ENCODE measurements at places on chromosomes 3 and 15. TPM values are rescaled to one million over a fixed set of nuclear protein-coding genes. Genes with fewer than 3 reads are reported as not detected.

DNA sequence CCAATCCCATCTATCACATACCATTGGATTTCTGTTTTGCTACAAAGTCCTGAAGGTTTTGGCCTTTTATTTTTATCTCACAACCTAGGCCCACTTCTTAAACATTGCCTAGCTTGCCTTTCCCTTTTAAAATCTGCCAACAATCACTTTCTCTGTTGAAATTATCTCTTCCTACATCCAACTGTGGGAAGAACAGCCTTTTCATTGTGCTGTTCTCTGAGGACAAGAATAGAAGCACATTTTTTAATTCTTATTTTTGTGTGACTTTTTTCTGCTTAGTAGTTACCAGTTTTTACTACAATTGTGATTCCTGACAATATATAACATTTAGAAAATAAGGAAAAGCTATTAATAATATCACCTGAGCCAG is 159.2 kb downstream of the CNTN6 start:
- H3K27me3 ChIP-seq = no peaks in the 10 kb centered on the region
- H3K4me3 ChIP-seq = no peak overlapping the region
- H3K27ac ChIP-seq = no peak overlapping the region
- DNase-seq = no peak

GRCh38 chr15:25175033-25175788 is 220.4 kb downstream of the SNRPN start:
- H3K36me3 ChIP-seq = no peaks in the 10 kb centered on the region
- DNase-seq = peak; percentile 57
- H3K4me1 ChIP-seq = no peaks in the 10 kb centered on the region
- H3K27me3 ChIP-seq = no peaks in the 10 kb centered on the region

DNA sequence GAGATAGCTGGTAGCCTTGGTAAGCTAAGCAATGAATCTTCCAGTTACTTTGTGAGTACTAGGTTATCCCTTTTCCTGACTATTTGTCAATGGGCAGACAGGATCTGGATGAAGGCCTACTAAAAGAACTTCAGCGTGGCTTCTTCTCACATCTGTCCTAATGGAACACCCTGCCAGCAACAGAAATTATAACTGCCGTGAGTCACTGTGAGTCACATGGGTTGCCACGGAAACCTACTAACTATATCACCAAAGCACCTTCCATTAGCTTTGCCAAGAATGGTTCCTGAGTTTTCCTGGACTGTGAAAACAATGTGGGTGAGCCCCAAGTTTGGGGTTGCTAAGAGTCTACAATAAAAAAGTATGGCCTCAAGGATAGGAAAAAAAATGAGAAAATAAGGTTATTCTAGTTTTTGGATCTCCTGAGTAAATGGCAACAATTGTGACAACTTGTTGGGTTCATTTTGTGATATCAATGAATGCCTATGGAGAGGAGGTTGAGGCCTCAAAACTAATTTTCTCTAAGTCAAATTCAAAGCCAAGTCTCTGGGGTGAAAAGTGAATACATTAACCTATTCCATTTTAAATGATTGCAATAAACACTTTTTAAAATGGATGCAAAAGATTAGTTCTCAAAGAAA is 195.1 kb upstream of the ICE2 start:
- no peaks in the 10 kb centered on the region for H3K27me3 ChIP-seq
- no peaks in the 10 kb centered on the region for H3K36me3 ChIP-seq
- no peak for DNase-seq
- peak overlapping the region; percentile 55 for H3K27ac ChIP-seq
- H3K4me1 ChIP-seq = peaks cover 18% of the 10 kb centered on the region

DNA sequence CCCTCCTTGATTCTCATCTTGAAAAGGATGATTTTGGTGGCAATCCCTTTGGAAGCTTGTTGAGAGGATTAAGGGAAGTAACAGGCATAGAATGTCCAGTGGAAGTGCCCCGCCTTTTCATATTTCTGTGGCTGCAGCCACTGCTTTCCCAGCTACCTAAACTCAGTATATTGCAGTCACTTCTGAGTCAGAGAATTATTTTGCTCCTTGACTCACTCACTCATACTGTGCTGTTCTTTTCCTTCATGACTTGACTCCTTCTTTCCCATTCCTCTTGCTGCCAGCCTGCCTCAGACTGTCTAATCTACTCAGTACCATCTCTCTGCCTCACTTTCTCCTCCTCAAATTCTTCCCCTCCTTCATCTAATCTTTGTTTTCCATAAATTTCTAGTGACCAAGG is 26.5 kb upstream of the POLR2M start:
- DNase-seq = no peak
- peaks cover 64% of the 10 kb centered on the region for H3K4me1 ChIP-seq
- H3K27ac ChIP-seq = no peak overlapping the region
- H3K36me3 ChIP-seq = peaks cover 4% of the 10 kb centered on the region

The ATP10A gene
- total RNA-seq = 25.7 TPM

The ABHD17C gene
- 7.1 TPM for total RNA-seq

- DNase-seq = no peak
- peak overlapping the region; percentile 63 for H3K27ac ChIP-seq
- no peaks in the 10 kb centered on the region for H3K36me3 ChIP-seq
- no peaks in the 10 kb centered on the region for H3K27me3 ChIP-seq
- no peak overlapping the region for H3K4me3 ChIP-seq
- H3K4me1 ChIP-seq = peaks cover 49% of the 10 kb centered on the region
Observed at GRCh38 chr15:76196269-76197231, 114.7 kb downstream of the ETFA start.

- H3K4me1 ChIP-seq = no peaks in the 10 kb centered on the region
- DNase-seq = no peak
- H3K27ac ChIP-seq = no peak overlapping the region
Observed at GRCh38 chr15:54208786-54209185, 230.5 kb downstream of the UNC13C start.

The CCDC66 gene
- 15.3 TPM for total RNA-seq

DNA sequence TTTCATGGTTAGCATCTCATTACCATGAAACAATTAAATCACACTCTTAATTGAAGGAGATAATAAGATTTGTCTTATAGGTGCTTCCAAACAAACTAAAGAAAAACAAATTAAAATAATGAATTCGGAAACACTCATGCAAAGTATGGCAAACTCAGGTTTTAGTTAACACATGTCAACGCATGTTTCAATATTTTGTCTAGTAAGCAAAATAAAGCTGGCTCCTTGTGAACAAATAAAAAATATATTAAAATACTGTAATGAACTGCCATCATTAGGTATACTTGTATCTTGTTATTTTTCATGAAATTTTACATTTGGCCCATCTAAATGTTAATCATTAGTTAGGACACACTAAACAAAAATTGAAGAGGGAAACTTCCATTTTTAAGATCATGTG is 519.2 kb downstream of the MECOM start:
- peaks cover 19% of the 10 kb centered on the region for H3K27me3 ChIP-seq
- peaks cover 25% of the 10 kb centered on the region for H3K4me1 ChIP-seq
- H3K4me3 ChIP-seq = peak overlapping the region; percentile 60
- no peak for DNase-seq

- H3K4me1 ChIP-seq = no peaks in the 10 kb centered on the region
- no peaks in the 10 kb centered on the region for H3K27me3 ChIP-seq
- no peak for DNase-seq
- H3K27ac ChIP-seq = no peak overlapping the region
Observed at GRCh38 chr3:139689122-139689521, 11.3 kb upstream of the NMNAT3 start.

DNA sequence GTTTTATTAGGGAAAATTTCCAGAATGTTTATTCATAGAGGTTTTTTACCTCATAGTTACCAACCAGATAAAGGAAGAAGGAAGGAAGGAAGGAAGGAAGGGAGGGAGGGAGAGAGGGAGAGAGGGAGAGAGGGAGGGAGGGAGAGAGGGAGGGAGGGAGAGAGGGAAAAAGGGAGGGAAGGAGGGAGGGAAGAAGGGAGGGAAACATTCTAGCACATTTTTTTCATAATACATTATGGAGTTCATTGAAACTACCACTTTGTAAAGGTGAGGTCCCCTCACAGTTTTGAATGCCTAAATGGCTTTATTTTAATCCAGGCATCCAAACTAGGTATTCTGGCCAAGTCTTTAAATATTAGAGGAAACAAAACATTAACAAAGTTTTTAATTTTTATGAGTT is 1049.1 kb downstream of the ROBO1 start:
- no peaks in the 10 kb centered on the region for H3K36me3 ChIP-seq
- no peaks in the 10 kb centered on the region for H3K27me3 ChIP-seq

DNA sequence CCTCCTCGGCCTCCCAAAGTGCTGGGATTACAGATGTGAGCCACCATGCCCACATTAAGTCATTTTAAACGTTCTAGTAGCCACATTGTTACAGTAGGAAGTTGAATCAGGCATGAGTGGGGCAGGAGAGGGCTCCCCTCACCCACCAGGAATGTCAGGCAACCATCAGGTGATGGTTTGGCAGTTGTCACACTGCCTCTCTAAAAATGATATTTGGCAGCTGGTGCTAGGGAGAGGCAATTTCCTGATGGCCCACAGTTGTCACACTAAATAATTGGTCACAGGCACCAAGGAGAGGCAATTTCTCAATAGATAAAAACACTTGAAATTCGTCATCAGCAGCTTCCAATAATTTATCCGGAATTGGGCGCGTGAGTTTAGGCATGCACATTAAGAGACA is 79.2 kb upstream of the ABHD2 start:
- no peaks in the 10 kb centered on the region for H3K36me3 ChIP-seq
- no peak overlapping the region for H3K4me3 ChIP-seq
- H3K27ac ChIP-seq = no peak overlapping the region
- H3K27me3 ChIP-seq = no peaks in the 10 kb centered on the region
- no peaks in the 10 kb centered on the region for H3K4me1 ChIP-seq

The TF gene
- under 0.01 TPM for total RNA-seq

- H3K4me1 ChIP-seq = peaks cover 60% of the 10 kb centered on the region
- no peak overlapping the region for H3K4me3 ChIP-seq
- peaks cover 42% of the 10 kb centered on the region for H3K36me3 ChIP-seq
- no peak for DNase-seq
- no peaks in the 10 kb centered on the region for H3K27me3 ChIP-seq
Observed at GRCh38 chr3:52216585-52217408, 8.6 kb downstream of the TLR9 start.

DNA sequence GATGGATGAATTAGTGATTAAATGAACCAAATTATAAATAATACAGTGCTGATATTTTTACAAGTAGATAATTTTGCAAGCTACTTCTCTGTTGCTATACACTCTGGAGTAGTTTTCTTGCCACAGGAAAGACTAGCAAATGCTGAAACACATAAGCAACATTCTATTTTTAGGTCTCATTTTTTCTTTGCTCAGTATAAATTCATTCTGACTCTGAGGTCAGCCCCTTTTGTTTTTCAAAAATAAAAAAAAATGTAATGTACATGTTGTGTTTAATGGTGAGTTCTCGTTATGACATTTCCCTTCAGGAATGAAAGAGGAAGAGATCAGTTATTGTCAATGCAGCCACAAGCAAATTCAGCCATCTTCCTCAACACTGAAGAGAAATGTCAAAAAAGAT is 24.9 kb downstream of the GJD2 start:
- H3K27ac ChIP-seq = no peak overlapping the region
- H3K27me3 ChIP-seq = no peaks in the 10 kb centered on the region
- no peaks in the 10 kb centered on the region for H3K4me1 ChIP-seq
- no peak overlapping the region for H3K4me3 ChIP-seq
- no peak for DNase-seq

- no peaks in the 10 kb centered on the region for H3K36me3 ChIP-seq
- H3K4me3 ChIP-seq = no peak overlapping the region
- no peaks in the 10 kb centered on the region for H3K27me3 ChIP-seq
- H3K27ac ChIP-seq = peak overlapping the region; percentile 38
- peaks cover 60% of the 10 kb centered on the region for H3K4me1 ChIP-seq
Observed at GRCh38 chr15:77494073-77494867, 73.6 kb downstream of the HMG20A start.

DNA sequence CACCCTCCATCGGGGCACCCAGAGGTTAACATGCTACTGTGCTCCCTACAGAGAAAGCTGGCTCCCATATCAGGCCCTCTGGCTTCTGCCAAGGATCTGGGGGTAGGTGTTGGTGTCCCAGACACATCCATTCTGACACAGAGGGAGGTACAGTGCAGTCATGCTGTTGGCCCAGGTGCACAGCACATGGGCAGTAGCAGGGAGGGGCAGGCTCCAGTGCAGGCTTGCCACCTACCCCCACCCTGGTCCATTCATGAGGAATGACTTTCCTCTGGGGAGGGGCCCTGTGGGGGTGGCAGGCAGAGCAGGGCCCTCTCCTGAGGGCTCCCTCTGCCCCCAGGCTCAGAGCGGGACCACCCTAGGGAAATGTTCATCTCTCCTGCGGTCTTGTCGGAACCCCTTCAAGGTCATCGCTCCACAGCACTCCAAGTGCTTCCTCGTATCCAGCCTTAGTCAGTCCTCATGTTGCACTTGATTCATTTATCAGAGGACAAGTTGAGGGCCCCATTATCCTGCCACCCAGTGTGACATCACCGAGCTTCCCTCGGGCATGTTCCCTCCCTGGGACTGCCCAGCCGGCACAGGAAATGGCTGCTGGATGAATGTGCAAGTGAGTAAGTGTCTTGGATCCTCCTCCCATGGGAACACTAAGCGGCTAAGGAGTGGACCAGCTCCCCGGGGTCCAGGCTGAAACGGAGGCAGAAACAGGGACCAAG is 10.0 kb downstream of the DUSP7 start:
- peaks cover 39% of the 10 kb centered on the region for H3K36me3 ChIP-seq
- H3K4me3 ChIP-seq = no peak overlapping the region
- peak overlapping the region; percentile 48 for H3K27ac ChIP-seq

GRCh38 chr3:32440611-32441350 is 49.1 kb downstream of the CMTM7 start:
- no peaks in the 10 kb centered on the region for H3K4me1 ChIP-seq
- DNase-seq = peak; percentile 60
- H3K27ac ChIP-seq = no peak overlapping the region
- H3K27me3 ChIP-seq = no peaks in the 10 kb centered on the region
- no peak overlapping the region for H3K4me3 ChIP-seq

- peak overlapping the region; percentile 77 for H3K4me3 ChIP-seq
- H3K36me3 ChIP-seq = no peaks in the 10 kb centered on the region
- DNase-seq = peak; percentile 79
- H3K4me1 ChIP-seq = peaks cover 72% of the 10 kb centered on the region
Observed at GRCh38 chr15:63601026-63601703, 4.0 kb downstream of the FBXL22 start.

GRCh38 chr15:78878356-78878755 is 5.7 kb downstream of the MORF4L1 start:
- H3K4me3 ChIP-seq = no peak overlapping the region
- H3K27ac ChIP-seq = no peak overlapping the region
- no peaks in the 10 kb centered on the region for H3K27me3 ChIP-seq
- no peak for DNase-seq
- H3K36me3 ChIP-seq = no peaks in the 10 kb centered on the region

The RAD18 gene
- 6.6 TPM for total RNA-seq
